ENCODE measurements at places on chromosomes 3 and 15. TPM values are rescaled to one million over a fixed set of nuclear protein-coding genes. Genes with fewer than 3 reads are reported as not detected.
A peak's percentile ranks its signal among the peaks of the same experiment; 100 is the strongest.

DNA sequence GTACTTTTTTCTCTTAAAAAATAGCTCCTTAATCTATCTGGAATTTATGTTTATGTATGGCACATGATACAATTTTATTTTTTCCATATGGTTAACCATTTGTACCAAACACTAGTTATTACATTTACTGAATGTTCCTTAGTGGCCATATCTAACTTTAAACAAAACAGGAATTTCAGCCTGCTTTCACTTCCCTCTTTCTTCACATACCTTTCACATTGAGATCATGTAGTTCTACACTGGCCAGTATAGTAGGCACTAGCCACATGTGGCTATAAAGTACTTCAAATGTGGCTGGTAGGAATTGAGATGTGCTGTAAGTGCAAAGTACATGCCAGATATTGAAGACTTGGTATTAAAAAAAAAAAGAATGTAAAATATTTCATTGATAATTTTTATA lies 4.7 kb upstream of the RYK start:
- no peak for DNase-seq

DNA sequence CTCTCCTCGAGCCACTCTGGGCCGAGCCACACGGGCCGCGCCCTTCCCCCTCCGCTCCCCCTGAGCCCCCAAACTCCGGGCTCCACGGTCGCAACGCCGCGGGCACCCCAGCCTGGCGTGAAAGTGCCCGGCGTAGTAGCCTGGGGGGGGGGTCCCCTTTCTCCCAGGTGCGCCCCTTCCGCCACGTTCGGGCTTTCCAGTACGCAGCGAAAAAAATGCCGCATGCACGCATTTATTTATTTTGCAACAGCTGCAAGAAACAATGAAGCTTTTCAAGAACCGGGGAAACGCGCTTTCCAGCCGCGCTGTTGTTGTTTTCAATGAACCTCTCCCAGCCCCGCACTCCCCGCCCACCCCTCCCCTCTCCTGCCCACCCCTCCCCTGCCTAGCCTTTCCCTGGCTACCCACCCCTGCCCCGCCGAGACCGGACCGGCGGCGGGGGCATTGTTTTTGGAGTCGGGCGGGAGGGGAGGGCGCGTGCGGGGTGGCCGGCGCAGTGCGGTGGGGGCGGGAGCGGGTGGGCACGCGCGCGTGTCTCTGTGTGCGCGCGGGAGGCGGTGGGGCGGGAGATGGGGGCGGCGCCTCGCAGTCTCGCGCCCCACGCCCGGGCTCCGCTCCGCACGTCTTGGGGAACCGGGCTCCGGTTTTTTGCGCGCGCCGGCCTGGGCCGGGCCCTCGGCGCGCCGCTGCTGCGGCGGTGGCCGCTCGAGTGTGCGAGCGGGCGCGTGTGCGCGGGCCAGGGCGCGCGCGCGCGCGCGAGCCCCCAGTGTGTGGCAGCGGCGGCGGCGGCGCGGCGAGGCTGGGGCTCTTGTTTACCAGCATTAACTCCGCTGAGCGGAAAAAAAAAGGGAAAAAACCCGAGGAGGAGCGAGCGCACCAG lies at the start of gene IGF1R:
Gene IGF1R, plus strand, starts transcription at position 766 of the 880 bp plus-strand sequence. CDS start 1,043 bp downstream, outside the sequence.
- DNase-seq = peak; percentile 94

DNA sequence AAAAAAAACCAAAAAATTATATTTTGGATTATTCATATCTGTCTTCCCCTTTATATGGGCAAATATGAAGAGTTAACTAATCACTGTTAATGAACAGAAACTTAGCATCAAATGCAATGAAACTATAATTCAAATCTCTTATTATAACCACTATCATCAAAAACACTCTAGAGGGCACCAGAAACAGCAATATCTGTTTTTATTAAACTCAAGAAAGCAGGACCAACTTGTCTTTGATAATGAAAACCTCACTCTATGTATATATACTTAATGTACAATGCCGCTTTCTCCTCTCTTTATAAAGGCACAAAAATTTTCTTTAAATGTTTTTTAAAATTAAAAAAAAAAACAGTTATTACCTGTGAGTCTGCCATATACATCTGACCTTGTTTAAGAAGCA lies 92.7 kb downstream of the UACA start:
- peak; percentile 24 for DNase-seq

DNA sequence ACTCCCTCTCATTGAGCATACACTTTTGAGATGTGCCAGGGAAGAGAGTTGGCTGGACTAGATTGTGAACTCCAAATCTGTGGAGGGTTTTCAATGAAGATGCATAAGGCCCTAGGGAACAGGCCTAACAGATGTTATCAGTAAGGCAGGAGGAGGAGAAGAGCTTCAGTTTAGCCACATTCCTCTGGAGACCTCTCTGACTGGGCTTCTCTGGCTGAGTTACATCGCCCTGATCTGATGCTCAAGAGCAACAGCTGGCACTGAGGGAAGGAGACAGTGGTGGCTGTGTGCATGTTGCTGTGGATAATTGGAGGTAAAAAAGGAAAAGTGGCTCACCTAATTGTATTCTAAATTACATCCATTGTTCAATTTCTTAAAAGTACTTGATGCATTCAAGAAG lies 206.4 kb upstream of the CFAP20DC start:
- no peak for DNase-seq

- DNase-seq = no peak
Observed at GRCh38 chr3:37492977-37493471, 318.6 kb upstream of the LRRFIP2 start.

DNA sequence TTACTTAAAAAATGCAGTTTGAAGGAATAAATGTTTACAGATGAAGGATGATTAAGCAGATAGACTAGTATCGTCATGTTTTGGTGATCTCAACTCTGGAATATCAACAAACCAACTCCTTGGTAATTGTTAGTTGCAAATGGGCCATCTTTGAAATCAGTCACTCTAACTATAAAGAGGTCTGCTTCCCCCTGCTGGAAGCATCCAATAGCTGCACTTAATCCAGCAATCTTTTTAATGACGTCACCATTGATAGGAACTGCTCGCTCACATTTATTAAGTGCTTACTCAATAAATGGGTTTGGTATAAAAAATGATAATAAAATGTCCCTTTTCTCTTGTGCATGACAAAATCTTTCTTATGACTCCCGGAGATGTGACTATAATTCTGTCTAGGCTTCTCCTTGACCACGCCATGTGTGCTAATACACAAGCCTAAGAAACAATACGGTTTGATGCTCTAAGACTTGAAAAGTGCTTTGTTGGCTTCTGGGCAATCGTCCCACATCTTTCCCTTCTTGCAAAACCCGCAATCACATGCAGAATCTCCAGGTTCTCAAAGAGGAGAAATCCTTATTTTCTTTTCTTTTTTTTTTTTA lies 227.6 kb upstream of the POU1F1 start:
- DNase-seq = no peak

GRCh38 chr3:126080970-126081369 lies 3.0 kb downstream of the SLC41A3 start:
- DNase-seq = no peak

- no peak for DNase-seq
Observed at GRCh38 chr15:99452010-99452409, 113.8 kb upstream of the MEF2A start.

GRCh38 chr3:69433121-69433968 lies 47.5 kb upstream of the FRMD4B start:
- DNase-seq = no peak

DNA sequence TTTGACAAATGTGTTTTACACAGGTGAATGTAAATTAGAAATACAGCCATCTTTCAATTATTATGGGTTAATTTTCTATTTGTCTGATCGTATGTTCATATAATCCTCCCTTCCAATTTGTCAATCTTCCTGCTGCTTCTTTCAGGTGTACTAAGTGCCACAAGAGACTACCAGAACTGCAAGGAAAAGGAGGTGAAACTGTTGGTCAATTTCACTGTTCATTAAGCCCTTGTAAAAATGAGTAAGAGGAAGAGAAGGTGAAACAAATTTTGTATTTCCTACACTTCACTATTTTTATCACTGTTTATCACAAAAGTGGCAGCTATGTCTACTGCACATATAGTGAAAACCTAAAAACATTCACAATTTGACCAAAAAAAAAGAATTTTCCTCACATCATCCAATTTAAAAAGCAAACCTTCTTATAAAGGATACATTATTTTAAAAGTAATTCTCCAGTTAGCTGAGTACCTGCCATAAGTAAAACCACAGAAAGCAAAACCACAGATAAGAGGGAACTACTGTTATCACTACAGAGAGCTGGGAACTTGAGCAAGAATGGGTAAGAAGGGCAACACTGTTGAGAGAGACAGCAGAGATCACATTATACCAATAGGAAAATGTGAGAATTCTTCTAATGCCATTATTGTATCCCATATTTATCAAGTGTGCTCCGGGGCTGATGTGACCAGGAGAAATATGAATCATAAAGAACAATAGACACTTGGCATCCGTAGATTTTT lies 163.0 kb downstream of the TBC1D5 start:
- no peak for DNase-seq

DNA sequence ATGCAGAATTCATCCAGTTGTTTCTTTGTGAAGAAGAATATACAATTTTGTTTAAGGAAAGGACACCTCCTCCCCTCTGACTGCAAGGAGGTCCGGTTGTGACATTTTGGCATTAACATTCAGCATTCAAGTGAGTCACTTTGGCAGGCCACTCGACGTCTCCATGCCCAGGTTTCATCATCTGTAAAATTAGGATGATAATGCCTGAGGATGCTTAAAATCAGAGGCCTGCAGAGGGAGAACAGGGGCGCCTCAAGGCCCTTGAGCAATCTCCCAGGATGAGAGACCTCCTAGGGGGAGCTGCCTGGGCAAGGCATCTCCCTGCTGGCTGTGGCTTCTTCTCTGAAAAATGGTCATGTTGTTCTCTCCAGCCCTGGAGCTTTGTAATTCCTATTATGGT lies 236.0 kb downstream of the CACNA2D3 start:
- no peak for DNase-seq

DNA sequence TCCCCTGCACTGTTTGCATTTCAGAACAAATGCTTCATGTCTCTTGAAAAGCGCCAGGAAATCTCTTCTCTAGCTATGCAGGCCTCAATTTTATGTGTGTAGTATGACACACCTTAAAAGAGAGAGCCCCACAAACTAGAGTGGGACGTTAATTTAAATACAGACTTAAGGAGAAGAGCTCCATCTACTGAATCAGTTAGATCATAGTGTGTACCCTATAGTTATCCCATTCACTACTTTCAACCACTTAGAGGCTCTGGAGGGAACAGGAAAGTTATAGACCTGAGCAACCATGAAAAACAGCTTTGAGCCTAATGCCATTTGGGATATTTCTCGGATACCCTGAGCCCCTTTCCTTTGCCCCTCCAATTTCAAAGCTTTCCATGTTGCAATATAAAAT lies 153.7 kb downstream of the TIGIT start:
- no peak for DNase-seq

- DNase-seq = no peak
Observed at GRCh38 chr3:76552653-76553052, 487.2 kb upstream of the ROBO2 start.

DNA sequence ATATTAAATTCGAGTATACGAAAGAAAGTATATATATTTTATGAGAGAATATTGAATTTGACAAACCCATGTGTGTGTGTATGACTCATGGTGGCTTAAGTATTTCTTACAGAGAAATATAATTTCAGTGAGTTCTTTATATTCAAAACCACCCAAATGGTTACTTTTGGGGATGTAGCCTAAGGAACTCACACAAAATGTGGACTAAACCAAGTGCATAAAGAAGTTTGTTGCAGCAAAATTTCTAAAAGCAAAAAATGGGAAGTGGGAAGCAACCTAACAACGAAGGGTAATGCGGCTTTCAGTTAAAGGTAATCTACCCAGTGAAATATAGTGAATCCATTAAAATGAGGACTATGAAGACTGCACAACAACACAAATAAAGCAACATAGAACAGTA lies 277.1 kb downstream of the EDEM1 start:
- DNase-seq = no peak

DNA sequence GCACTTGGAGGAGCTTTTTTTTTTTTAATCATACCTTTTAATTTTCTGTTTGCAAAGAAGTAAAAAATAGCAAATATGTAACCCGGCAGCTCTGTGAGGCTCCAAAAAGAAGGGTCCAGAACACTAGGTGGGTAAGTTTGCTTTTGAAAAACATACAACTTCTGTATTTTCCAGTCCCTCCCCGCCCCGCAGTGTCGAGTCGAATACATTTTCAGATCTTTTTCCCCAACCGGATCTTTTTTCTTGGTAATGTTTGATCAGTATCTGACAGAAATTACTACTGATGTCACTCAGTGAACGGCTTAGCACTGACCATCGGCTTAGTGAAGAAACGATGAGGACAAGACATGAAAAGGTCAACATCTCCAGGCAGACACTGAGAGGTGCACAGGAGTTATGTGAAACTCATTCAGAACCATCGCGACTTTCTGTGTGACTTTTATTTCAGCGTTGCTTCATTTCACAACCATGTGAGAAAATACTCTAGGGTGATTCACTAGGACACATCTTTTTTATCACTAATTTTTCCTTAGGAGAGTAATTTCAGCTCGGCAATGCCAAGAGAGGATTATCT lies 11.0 kb downstream of the ISL2 start:
- DNase-seq = no peak

GRCh38 chr15:52680041-52680391 lies 828 bp upstream of the ATOSA start:
- DNase-seq = no peak

- no peak for DNase-seq
Observed at GRCh38 chr15:58511599-58511987, 79.8 kb downstream of the LIPC start.

- DNase-seq = peak; percentile 39
Observed at GRCh38 chr15:68553994-68554720, 24.6 kb upstream of the CORO2B start.

DNA sequence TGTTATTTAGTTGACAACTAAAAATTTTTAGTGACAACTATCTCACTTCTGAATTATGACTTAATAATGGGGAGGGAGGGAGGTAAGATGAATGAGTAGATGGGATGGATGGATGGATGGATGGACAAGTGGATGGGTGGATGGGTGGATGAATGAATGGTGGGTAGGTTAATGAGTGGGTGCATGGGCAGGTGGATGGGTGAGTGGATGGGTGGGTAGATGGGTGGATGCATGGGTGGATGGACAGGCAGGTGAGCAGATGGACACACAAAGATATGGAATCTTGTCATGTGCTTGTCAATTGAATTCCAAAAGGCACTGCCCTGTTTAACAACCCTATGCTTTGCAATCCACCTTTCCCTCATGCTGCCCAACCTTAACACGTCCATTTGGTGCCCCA lies 41.5 kb downstream of the KLHL25 start:
- no peak for DNase-seq

Gene GOLGA6L9
- total RNA-seq = 2.7 TPM

Gene SPTSSB
- not detected for total RNA-seq

Gene SLC27A2
- 0.43 TPM for total RNA-seq

Gene NTRK3
- not detected for total RNA-seq

Gene WNT7A
- 18.8 TPM for total RNA-seq

Gene KCNMB3
- total RNA-seq = 1.2 TPM

Data from naive thymus-derived CD4-positive, alpha-beta T cell (primary cell).